ENCODE measurements at places on chromosomes 3 and 15. TPM values are rescaled to one million over a fixed set of nuclear protein-coding genes. Genes with fewer than 3 reads are reported as not detected.
A peak's percentile ranks its signal among the peaks of the same experiment; 100 is the strongest.

GRCh38 chr3:57226176-57226575, 1.4 kb upstream of the APPL1 start:
- DNase-seq = no peak

GRCh38 chr3:89252860-89253259, 145.4 kb downstream of the EPHA3 start:
- DNase-seq = no peak

- no peak for DNase-seq
Measured at GRCh38 chr3:123525433-123525832, 59.4 kb downstream of the HACD2 start.

PTH1R gene
- 0.56 TPM for polyA plus RNA-seq

- no peak for DNase-seq
Measured at GRCh38 chr3:173799060-173799816, 401.7 kb downstream of the NLGN1 start.

DNA sequence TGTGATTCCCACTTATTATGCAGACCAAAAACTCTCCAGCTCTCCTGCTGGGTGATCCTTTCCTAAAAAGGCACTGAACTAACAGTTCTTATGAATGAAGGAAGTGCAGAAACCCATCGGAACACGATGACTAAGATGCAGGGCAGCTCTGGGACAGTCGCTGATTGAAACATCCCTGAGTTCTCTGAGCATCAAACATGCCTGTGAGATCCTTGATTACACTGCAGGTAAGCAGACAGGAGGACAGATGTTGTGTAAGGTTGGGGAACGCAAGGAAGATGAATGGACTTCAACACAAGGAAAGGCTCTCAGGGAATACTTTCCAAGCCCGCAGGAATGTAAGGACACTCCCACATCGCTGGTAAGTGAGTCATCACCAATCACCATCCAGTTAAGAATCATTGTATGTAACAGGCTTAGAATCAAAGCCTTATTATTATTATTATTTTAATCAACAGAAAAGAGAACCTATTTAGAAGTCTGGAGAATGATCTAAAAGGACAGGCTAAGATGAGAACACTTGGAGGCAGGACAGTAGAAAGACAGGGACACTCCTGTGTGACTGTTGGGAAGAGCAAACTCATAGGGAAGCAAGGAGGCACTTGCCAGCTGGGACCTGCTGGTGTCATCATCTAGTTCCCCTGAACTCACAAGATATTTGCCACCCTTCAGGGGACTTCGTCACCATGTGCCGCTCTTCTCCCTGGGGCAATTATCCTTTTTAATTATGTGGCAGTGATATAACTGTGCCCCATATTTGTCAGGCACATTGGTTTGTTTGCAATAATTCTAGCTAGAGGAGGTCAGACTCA, 26.0 kb downstream of the TMEM158 start:
- DNase-seq = peak; percentile 92

DNA sequence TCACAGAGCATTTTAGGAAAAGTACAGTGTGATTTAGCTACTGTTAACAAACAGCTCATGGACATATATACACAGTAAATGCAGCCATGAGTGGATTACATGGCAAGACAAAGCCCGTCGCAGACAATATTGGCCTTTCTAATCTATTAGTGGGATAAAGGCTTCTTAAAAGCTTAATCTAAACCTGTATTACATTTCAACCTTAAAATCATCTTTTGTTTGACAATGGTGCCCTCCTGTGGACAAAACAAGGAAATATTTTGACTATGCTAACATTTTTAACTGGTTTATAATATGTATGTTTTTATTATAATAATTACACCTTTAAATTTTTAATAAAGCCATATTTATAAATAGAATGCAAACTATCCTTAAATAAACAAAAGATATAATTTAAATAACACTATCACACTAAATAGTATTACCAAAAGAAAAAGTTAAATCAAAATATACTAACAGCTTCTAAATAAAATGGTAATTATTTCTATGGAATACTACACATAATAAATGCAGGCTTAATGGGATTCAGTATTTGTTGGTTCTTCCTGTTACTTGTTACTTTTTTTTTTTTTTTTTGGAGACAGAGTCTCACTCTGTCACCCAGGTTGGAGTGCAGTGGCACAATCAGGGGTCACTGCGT, 38.6 kb downstream of the TAFA4 start:
- DNase-seq = peak; percentile 44

ANKUB1 gene
- polyA plus RNA-seq = not detected

CCR8 gene
- polyA plus RNA-seq = not detected

- no peak for DNase-seq
Measured at GRCh38 chr3:172614340-172615274, 91.4 kb upstream of the TNFSF10 start.

DNA sequence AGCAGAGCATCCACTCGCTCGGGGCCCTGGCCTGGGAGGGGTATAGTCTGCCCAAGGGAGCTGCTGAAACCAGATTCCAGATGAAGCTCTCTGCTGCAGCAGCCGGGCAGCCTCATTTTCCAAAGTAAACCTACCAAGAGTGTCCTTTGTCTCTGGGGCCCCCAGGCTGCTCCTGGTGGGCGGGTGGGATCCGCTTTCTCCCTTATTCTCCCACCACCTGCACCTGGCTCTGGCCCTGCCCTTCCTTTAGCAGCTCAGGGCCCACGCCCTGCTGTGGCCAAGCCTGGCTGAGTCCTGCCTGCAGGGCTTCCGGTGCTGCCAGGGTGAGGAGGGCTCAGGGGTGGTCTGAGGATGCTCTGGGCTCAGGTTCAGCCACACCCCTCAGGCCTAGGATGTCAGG, 13.0 kb downstream of the SCN5A start:
- DNase-seq = no peak

GRCh38 chr3:52246264-52246620, 683 bp downstream of the PPM1M start:
- DNase-seq = no peak

DNA sequence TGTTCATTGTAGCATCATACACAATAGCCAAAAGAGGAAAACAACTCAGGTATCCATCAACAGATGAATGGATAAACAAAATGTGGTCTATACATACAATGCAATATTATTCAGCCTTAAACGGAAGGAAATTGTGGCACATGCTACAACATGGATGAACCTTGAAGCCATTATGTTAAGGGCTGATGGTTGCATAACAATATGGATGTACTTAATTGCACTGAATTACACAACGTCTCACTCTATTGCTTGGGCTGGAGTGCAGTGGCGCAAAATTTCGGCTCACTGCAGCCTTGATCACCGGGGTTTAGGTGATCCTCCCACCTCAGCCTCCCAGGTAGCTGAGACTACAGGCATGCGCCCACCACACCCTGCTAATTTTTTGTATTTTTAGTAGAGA, 7.0 kb upstream of the TMEM62 start:
- no peak for DNase-seq

THSD4 gene
- polyA plus RNA-seq = 30.5 TPM

- no peak for DNase-seq
Measured at GRCh38 chr15:98358971-98359370, 289.4 kb upstream of the IGF1R start.

DNA sequence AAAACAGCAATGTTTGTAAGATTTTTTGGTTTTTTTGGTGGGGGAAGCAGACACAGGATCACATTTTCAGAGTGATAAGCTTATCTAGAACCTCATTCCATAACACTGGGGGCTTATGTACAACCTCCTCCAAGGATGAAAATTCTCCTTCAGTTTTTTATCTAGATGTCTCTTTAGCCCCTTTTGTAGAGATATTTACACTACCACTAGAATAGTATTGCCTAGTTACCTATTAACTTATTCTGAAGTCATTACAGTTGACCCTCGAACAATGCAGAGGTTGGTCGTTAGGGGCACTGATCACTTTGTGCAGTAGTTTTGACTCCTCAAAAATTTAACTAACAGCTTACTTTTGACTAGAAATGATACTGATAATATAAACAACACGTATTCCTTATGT, 32.8 kb downstream of the IFT57 start:
- no peak for DNase-seq

- DNase-seq = no peak
Measured at GRCh38 chr3:39965461-39965860, 156.1 kb downstream of the MYRIP start.

GP9 gene
- polyA plus RNA-seq = not detected

DNA sequence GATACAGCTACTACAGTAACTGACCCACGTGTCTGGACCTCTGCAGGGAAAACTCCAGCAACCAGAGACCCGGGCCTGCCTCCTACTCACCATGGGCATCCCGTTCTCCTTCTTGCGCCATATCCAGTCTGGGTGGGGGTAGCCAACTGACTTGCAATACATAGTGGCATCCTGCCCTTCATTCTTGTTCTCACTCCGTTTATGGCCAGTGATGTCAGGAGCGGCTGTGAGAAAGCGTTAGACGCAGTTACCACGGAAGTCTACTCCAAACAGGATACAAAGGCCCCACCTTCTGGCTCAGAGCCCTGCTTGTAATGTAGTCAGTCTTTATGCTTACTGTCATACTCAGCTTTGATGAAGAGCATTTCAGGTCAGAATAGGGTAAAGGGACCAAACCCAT, 59.6 kb downstream of the NPTN start:
- peak; percentile 97 for DNase-seq

DNA sequence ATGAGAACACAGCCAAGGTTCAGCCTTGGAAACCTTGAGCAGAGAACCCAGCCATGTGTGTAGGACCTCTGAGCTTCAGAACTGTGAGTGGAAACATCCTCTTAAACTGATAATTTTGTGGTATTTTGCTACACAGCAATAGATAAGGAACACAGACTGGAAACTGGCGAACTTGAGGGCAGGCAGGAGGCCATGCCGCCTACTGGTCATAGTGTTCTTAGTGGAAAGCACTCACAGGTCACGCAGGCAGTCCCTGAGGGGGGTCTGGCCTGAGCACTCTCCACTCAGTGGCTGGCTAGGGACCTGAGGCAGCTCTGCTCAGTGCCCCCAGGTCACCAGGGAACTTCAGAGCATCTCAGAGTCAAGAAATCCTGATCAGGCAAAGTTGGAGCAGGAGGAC, 9.7 kb upstream of the XIRP1 start:
- no peak for DNase-seq

DNA sequence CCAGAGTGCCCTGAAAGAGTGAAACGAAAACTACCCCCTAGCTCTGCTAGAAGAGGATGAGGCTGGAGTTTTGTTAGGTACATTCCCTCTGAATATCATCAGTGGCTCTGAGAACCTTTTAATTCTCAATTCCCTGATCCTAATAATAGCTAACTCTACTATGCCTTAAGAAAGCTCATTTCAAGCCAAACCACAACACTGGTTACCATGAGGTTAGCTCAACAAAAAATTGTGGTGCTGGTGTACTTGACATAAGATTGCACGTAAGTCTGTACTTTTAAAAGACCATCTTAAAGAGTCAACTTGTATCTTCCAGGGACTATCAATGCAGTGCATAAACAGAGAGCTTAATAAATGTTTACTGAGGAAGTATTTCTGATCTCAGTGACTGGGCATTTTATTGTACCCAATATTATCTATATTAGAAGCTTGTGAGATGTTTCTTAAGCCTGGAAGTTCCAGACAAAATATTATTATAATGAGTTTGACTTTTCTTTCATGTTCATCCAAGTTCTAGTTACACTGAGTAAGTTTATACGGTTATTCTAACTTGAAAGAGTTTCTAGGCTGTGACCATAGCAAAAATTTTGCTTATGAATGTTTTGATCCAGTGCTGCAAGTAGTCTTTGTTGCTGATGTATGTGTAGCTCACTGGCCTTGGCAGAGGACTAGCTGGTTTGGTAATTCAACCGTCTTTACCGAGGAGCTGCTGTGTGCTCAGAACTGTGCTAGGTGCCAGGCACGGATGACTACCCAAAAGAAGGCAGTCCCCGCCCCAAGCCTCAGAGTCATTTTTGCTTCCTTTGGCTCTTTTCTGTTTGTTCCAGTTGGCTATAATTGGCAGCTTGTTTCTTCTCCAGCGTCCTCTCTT, 334.4 kb upstream of the TRIM42 start:
- no peak for DNase-seq

DNA sequence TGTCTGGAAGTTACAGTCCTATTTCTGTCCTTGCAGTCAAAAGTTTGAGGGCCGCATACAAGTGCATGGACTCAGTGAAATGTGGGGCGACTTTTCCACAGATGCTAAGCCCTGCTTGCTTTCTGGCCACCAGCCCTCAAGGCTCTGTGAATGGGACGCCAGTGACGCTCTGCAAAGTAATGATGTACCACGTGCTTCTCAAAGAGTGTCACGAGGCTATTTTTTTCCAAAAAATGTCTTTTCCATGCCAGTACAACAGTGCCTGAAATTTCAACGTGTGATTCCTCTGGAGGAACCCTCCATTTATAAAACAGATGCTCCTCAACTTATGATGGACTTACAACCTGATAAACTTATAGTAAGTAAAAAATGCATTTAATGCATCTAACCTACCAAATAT, 281.8 kb upstream of the CRBN start:
- no peak for DNase-seq

GRCh38 chr3:130661140-130661891, 85.3 kb downstream of the PIK3R4 start:
- peak; percentile 46 for DNase-seq

ISL2 gene
- polyA plus RNA-seq = 2.5 TPM

- no peak for DNase-seq
Measured at GRCh38 chr15:85550283-85550682, 169.9 kb downstream of the AKAP13 start.

PCOLCE2 gene
- 0.50 TPM for polyA plus RNA-seq

GRCh38 chr15:82832601-82833361, 23.4 kb downstream of the WHAMM start:
- DNase-seq = peak; percentile 93

AMIGO3 gene
- 1.5 TPM for polyA plus RNA-seq

DNA sequence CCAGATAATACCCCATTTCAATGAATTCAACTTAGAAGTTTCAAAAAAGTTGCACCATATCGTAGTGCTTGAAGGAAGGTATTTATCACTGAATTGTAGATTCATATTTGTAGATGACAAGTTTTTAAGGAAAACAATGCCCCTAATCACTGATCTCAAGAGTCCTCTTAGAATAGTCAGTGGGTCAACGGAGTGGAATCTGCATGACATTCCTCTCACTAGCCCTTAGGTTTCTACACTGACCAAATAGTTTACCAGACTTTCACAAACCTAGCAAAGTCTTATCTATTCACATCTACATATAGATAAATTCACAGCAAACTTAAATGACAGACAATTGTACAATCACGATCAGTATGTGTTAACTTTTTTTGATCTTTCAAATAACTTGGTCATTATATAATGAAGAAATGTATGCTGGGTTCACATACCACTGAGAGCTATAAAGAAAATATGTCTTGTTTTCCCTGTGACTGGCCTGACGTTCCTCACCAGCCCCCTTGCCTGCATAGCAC, 35.7 kb upstream of the PHLDB2 start:
- DNase-seq = no peak

DNA sequence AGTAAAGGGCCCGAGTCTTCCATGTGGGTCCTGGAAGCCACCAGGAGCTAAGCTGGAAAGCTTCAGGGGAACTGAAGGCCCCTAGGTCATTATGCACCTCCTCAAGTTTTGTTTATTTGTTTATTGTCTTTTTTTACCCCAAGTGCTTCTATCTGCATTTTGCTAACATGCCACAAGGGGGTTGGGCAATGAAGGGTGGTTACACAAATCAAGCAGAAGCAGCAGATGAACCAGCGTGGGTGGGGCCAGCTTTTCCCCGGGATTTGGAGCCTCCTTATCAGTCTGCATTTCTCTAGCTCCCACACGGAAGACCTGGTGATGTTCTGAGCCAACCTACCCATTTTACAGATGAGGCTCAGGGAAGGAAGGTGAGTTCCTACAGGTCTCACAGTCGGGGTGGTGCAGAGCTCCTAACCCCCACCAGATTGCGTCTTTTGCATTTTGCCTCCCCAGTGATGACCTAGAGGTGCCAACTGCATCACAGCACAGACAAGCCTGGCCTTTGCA, 16.8 kb downstream of the TMC3 start:
- DNase-seq = no peak

GRCh38 chr15:68930268-68931022, at the start of gene SPESP1:
SPESP1 (plus strand) TSS chr15:68930525; CDS start chr15:68930654, 129 bp downstream.
- peak; percentile 62 for DNase-seq

- no peak for DNase-seq
Measured at GRCh38 chr15:57495041-57495440, 96.7 kb upstream of the MYZAP start.
